Smooth muscle cell of the coronary artery (primary cell): ENCODE measurements at places on chromosomes 1 and 21. TPM values are rescaled to one million over a fixed set of nuclear protein-coding genes. Genes with fewer than 3 reads are reported as not detected.

GORAB gene
- total RNA-seq: 9.7 and 13.6 TPM in 2 replicates

CSF3R gene
- total RNA-seq: not detected in 2 replicates

NT5C1A gene
- total RNA-seq: not detected in 2 replicates

MEF2D gene
- total RNA-seq: 4.1 and 4.3 TPM in 2 replicates

MARK1 gene
- total RNA-seq: 0.23 and 0.30 TPM in 2 replicates

ALX3 gene
- total RNA-seq: not detected in 2 replicates

LPGAT1 gene
- 9.5 and 34.3 TPM in 2 replicates for total RNA-seq

OR2L2 gene
- not detected in 2 replicates for total RNA-seq

GJA4 gene
- 0.12 and 40.6 TPM in 2 replicates for total RNA-seq

TNFRSF18 gene
- not detected in 2 replicates for total RNA-seq

AADACL3 gene
- not detected in 2 replicates for total RNA-seq

STYXL2 gene
- total RNA-seq: not detected in 2 replicates

TRIM17 gene
- 0.23 and 0.35 TPM in 2 replicates for total RNA-seq

ALG14 gene
- total RNA-seq: 1.7 and 1.8 TPM in 2 replicates

RNF207 gene
- total RNA-seq: 4.6 and 22.5 TPM in 2 replicates

CCDC185 gene
- not detected in 2 replicates for total RNA-seq

GOLT1A gene
- total RNA-seq: not detected in 2 replicates

EPHA8 gene
- total RNA-seq: not detected in 2 replicates

PLPPR4 gene
- under 0.01 and 3.0 TPM in 2 replicates for total RNA-seq

KISS1 gene
- 0.38 TPM in 1 of 2 replicates, not detected in the other for total RNA-seq

PRR9 gene
- not detected in 2 replicates for total RNA-seq

TEDDM1 gene
- total RNA-seq: not detected in 2 replicates

KIF14 gene
- total RNA-seq: 0.23 and 2.0 TPM in 2 replicates

DCST2 gene
- not detected in 2 replicates for total RNA-seq

RHEX gene
- total RNA-seq: not detected in 2 replicates

LAPTM5 gene
- total RNA-seq: 0.23 TPM in 1 of 2 replicates, not detected in the other

GPR37L1 gene
- under 0.01 and 0.12 TPM in 2 replicates for total RNA-seq
